ENCODE measurements at places on chromosomes 1 and 21. TPM values are rescaled to one million over a fixed set of nuclear protein-coding genes. Genes with fewer than 3 reads are reported as not detected.
A peak's percentile ranks its signal among the peaks of the same experiment; 100 is the strongest.

- no peak for DNase-seq
Observed at GRCh38 chr1:177440821-177441220, 270.1 kb downstream of the BRINP2 start.

GRCh38 chr1:184753117-184753516 is 1.5 kb downstream of the EDEM3 start:
- no peak for DNase-seq

- no peak for DNase-seq
Observed at GRCh38 chr21:33578959-33579542, 9.4 kb downstream of the DONSON start.

DNA sequence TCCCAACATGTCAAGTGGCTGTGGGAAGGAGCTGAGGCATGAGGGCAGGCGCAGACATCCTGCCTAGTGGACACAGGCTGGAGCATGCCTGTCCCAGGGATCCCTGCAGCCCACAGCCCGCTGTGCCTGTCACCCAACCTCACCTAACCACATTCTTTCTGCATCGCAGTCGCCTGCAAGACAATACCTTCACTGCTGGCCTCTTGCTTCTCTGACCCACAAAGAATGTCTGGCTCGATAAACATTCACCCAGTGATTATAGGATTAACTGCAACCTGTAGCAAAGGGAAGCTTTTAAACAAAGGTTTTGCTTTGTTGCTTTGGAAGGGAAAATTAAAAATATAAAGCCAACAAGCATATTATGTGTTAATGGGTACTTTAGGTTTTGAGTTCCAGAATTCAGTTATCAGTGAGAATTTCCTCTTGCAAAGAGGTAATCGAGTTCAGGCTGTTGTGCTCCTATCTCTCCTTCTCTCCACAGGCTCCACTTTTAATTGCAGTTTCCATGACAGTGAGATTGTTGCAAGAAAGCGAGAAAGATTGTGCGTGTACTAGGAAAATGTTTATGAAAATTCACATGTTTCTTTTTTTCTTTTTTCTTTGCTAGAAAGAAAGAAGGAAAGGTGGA is 40.0 kb upstream of the ZNF648 start:
- DNase-seq, result peak; percentile 14

DNA sequence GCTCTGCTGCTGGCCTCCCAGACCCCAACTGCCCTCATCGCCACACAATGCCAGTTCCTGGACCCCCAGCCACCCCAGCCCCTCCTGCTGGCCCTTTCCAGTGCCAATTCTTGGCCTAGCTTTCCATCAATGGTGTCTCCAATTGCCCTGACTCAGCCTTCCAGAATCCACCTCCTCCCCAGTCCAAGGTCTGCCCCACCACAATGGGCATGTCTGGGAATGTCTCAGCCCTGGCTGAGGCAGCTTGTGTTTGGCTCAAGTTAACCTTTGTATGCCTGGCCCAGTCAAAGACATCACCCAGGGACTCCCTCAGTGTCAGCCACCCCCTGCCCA is 16.4 kb downstream of the ALDH4A1 start:
- DNase-seq, result no peak

DNA sequence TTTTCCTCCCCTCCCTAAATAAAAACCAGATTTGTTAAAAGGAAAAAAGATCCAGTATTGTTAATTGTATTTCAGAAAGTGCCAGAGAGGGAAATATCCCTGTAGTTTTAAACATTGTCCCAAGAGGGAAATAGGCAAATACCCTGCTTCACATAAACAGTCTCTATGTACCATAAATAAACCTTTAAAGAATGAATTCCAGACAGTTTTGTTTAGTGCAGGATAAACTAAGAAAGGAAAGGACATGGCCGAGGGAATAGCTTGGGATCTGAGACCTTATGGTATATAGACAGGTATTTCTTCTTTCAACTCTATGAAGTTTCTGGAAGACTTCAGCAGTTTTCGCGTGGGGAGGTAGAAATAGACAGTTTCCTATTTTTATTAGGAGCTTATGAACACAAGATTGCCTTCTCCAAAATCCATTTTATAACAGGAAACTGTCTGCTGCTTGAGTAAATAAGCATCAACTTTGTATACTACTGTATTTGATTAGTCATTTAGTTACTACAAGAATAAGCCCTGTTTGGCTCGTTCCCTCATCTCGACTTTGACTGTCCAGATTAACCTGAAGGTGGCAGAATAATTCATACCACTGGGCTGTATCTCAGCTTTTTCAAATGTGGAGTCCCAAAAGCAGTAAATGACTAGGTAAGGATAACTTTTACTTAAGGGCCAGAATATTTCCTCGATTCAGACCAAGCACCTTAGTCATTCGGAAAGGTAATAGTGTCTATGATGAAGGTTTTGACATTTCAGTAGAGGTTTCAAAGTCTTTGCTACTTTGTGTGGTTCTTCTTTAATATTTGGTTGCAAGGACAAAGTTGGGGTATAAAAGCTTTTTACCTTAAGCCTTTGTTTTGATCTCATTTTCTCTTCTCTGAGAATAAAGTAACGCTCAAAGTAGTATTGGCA is 177.5 kb downstream of the VPS13D start:
- no peak for DNase-seq

DNA sequence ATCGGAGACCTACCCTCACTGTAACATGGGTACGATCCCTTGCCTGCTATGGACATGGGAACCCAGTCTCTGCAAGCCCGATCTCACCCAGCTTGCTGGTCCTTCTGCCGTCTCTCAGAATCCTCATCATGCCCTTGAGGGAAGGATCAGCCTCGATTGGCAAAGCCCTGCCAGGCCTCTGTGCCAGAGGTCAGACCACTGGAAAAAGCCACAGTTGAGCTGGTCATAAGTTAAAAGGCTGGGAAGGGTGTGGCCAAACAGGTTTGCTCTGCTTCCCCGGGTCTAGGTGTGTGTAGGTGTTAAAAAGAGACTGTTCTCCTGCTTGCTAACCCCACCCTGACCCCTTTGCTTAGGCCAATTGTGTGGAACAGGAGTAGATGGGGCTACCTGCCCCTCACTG is 19.5 kb upstream of the PADI3 start:
- no peak for DNase-seq

GRCh38 chr1:150976401-150976821 is 1.8 kb upstream of the CERS2 start:
- no peak for DNase-seq

DNA sequence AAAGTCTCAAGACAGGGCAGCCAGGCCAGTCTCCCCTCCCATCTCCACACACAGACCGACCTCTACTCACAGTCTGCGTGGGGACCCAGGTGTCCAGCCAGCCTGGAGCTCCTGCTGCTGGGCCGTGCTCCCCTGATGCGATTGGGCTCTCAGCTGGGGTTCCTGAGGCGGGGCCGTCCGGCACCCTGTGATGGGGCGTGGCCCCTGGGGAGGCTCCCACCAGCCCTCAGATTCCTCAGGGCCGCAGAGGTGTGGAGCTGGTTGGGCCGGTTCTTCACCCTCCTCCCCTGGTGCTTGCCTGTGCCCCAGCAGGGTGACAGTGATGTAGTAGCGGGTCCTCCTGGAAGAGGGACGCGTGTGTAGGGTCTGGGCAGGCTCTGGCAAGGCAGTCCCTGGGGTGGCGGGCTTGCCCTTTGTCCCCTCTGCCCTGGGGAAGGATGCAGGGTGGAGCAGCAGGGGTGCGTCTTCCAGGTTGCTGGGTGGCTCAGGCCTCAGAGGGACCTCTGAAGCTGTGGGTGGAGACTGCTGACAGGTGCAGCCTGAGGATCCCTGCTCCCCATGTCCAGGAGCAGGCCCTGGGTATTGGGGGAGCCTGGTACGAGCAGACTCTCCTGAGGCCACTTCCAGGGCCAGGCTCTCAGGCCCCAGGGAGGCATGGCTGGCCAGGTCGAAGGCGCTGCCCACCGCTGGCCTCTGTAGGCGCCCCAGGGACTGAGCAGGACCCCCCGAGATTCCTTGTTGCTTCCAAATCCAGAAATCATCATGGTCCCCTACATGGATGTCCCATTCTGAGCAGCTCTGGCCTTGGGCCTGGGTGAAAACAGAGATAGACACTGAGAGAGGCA is at the start of gene CRYBG2:
Gene CRYBG2 (minus strand): TSS at position 155 of the 845 bp plus-strand sequence. CDS start 7,473 bp downstream, outside the sequence.
- no peak for DNase-seq

The ALG14 gene
- 9.5 TPM for polyA plus RNA-seq

DNA sequence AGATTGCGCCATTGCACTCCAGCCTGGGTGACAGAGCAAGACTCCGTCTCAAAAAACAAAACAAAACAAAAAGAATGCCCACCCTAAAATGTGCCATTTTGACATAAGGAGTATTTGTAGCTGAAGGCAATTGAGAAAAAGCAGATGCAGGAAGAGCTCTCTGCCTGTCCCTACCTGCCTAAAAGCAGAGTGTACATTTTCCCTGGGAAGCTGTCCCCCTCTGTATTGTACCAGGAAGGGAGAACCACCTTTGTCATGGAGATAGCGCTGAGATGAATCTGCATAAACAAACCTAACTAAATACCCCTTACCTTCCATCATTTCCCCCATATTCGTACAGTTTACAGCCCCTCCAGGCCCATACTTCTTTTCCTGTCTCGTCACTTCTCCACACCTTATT is 94.4 kb upstream of the SLC45A1 start:
- no peak for DNase-seq

GRCh38 chr1:107175102-107175909 is 34.5 kb downstream of the NTNG1 start:
- DNase-seq, result no peak

- DNase-seq, result no peak
Observed at GRCh38 chr1:233010146-233010545, 59.7 kb downstream of the NTPCR start.

The CFHR3 gene
- 0.50 TPM for polyA plus RNA-seq

DNA sequence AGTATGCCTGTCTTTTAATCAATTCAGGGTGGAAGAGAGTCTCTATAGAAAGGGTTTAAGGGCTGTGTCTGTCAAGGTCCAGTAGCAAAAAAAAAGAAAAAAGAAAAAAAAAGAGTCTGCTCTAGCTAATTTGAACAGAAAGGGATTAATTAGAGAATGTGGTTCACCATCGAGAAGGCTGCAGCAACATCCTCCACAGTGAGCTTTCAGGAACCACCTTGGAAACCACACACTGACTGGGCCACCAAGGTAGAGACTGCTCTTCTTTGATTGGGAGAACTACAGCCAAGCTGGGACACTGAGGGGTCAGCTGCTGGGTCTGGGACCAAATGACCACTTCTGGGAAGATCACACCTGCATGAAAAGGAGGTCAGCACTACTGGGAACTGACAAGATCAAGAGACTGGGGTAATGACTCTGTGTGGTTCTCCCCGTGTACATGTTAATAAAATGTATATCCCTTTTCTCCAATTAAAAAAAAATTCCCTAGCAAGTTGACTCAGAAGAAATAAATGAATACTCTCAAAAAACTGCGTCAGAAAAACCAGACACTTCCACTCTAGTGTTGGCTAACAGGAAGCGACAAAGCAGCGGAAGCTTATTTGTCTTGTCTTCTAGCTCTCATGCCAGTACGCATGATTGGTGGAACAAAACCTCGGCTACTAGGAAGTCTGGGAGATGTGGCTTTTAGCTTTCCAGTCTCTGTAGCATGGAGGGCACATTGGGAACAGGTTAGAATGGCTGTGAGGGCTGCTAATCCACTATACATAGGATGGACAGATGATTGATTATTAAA is 60.0 kb upstream of the IVNS1ABP start:
- no peak for DNase-seq

- no peak for DNase-seq
Observed at GRCh38 chr1:239912471-239912870, 179.2 kb upstream of the FMN2 start.

DNA sequence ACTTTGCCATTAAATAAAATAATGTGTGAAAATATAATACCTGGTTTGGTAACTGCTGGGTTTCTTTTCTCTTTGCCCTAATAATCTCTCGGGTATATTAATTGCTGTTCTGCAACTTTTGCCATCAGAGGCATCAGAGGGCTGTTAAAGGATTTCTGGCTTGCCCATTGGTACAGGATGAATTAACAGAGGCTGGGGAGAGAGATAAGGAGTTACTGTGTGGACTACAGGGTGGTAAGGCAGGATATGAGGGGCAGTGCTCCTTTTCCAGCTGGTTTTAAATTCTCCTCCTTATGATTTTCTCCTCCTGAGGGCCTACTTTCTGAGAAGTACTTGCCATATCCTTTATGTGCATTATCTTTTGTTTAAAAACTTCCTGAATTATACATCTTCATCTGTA is 48.3 kb downstream of the FGGY start:
- no peak for DNase-seq

DNA sequence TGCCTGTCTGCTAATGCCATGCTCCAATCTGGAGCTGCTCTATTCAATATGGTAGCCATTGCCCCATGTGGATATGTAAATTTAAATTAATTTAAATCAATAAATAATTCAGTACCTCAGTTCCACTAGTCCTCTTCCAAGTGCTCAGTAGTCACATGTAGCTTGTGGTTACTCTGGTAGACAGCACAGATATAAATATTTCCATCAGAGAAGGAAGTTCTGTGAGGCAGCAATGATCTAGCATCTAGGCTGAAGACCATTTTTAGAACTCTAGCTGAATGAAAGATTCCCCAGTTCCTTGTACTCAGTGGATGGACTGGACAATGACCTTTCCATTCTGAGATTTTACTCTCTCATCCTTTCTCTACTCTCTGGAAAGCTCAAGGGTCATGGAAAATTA is 25.8 kb upstream of the CAPZB start:
- DNase-seq, result no peak

DNA sequence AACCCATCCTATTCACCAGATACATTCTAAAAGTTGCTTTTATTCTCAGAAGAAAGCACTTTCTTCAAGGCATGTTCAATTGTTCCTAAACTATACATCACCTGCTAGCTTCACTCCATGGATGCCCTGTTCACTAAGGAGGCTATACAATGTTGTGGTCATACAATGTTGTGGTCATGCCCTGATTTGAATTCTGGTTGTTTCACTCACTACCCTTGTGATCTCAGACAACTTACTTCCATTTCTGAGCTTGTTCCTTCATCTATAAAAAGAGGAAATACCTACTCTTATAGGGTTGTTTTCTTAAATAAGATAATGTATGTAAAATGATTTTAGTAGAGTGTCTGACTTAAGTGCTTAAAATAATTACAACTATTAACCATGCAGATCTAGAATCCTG is 19.7 kb downstream of the EDEM3 start:
- DNase-seq, result no peak

- DNase-seq, result no peak
Observed at GRCh38 chr1:245969283-245969682, 537.8 kb downstream of the SMYD3 start.

GRCh38 chr21:45129189-45129923 is 55.0 kb downstream of the ADARB1 start:
- no peak for DNase-seq

DNA sequence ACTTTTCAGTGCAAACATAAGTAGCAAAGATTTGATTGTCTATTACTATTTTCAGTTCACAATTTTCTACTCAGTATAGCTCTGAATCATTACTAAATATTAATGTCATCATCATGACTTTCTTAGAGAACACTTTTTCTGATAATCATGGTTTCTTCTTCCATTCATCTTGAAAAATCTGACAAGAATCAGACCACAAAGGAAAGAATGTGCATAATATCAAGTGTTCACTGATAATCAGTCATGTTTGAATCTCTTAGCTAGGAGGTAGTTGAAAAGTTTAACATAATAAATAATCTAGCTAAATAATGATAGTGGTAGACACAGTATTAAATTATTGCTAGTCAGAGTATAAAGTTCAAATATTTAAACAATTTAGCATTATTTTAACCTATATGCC is 133.2 kb downstream of the BRINP3 start:
- DNase-seq, result no peak

The GBP3 gene
- polyA plus RNA-seq, result 14.2 TPM

Measured in left kidney (tissue), 8 donors.